NCI-H2107 (cell line): ENCODE measurements at places on chromosomes 3 and 15.

GRCh38 chr15:94174399-94174802 lies 57.0 kb upstream of the MCTP2 start:
- no peak for DNase-seq

GRCh38 chr3:142273501-142273900 lies 48.1 kb upstream of the GK5 start:
- DNase-seq: no peak

- DNase-seq: peak; percentile 94
Observed at GRCh38 chr3:177281292-177282118, 84.2 kb upstream of the TBL1XR1 start.

GRCh38 chr15:92316586-92317295 lies 76.9 kb upstream of the ST8SIA2 start:
- DNase-seq: no peak

DNA sequence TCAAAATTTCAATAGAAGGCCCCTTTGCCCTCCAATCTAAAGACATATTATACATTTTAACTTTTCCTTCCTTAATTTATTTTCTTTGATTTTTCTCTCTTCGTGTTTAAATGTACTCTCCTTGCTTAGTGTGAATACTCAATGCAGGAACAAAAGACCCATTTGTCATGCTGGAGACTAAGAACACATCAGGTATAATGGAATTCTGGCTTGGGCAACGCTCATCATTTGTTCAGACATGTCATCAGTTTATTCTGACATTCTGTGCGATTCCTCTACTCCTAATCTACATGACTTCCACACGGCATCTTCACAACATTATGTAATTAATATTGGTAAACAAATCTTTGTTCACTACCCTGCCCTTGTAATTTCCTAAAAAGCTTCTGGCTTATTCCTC lies 136.6 kb upstream of the LRRN1 start:
- no peak for DNase-seq

DNA sequence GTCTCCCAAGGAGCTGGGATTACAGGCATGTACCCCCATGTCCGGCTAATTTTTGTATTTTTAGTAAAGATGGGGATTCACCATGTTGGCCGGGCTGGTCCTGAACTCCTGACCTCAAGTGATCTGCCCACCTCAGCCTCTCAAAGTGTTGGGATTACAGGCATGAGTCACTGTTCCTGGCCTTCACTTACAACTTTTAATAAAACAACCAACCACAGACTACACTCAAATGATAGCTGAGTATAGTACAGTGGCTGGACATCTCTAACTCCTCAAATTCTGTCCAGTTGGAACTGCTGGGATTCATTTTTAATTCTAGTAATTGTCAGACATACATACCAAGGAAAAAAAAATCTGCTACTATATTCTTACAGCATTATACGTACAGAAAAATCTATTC lies 71.0 kb downstream of the PBRM1 start:
- no peak for DNase-seq

DNA sequence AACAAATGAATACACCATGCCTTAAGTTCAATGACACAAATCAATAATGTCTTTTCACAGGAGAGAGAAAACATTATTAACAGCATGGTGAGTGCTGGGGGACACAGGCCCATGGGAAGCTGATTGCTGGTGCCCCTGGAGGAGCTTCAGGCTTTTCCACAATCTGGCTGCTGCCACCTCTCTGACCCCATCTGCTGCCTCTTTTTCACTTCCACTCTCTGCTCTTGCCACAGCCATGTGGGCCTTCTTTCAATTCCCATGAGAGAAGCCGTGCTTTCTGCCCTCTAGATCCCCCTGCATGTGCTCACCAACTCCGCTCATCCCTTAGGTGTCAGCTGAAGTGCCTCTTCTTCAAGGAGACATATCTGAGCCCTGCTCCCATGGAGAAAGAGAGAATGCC lies 21.0 kb upstream of the CTXND1 start:
- DNase-seq: no peak

GRCh38 chr3:133868186-133868585 lies 27.5 kb downstream of the RAB6B start:
- no peak for DNase-seq

DNA sequence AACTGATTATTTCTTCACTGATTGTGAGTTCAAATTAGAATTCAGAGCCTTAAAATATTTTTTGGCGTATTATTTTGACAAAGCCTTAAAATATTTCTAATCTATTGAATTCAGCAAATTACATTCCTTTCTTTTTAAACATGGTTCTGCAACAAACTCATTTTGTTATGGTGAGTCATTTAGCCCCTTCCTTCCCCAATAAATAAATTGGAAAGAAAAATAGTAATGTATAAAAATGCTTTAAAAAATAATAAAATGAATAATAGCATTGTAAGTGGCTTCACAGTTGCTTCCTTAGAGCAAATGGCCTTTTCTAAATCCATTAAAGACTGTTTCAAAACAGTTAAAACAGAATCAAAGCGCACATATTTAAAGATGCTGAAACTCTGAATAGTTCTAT lies 12.1 kb downstream of the CSNK1G1 start:
- no peak for DNase-seq

DNA sequence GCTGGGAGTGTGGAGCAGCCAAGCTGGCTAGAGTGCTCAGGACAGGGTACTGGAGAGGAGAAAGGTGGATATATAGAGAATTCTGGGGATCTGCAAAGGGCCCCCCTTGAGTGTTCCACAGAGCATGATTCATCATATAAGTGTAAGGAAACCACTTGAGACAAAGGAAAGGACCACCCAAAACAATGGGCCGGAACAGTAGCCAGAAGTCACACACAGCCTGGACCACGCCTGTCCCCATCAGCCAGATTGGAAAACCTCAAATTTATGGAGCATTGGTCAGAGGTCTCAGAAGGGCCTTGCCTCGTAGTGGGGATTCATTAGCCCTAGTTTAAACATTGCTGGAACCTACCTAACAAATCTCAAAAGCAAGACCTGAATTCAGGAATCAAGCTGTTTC lies 4.9 kb upstream of the KNSTRN start:
- DNase-seq: no peak

GRCh38 chr3:51397392-51397791 lies 6.3 kb downstream of the RBM15B start:
- no peak for DNase-seq

GRCh38 chr15:46703871-46704637 lies 1013.3 kb upstream of the SEMA6D start:
- DNase-seq: no peak

- no peak for DNase-seq
Observed at GRCh38 chr3:119333773-119334509, 39.8 kb downstream of the ARHGAP31 start.

- DNase-seq: no peak
Observed at GRCh38 chr15:86555939-86556338, 476.3 kb downstream of the AGBL1 start.

GRCh38 chr3:160449636-160450598 lies at the start of gene TRIM59:
Gene TRIM59, minus strand, starts transcription at chr3:160449786. Its CDS starts 10,603 bp downstream, at chr3:160439183.
- DNase-seq: peak; percentile 60

DNA sequence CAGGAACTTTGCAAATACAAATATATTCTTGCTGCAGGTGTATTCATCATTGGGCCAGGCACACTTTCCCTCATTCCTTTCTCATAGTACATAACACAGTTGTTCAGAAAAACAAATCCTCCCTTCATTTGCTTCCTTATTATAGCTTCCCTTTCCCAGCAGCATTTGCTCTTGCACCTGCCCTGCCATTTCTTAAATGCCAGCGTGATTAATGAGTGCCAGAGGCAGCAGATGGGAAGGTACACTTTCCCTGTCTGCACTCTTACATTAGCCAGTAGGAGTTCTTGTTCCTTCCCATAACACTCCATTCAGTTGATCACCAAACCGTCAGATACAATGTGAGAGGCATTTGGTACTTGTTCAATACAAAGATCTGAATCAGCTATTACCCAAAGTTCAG lies 128.5 kb upstream of the GAP43 start:
- DNase-seq: no peak

DNA sequence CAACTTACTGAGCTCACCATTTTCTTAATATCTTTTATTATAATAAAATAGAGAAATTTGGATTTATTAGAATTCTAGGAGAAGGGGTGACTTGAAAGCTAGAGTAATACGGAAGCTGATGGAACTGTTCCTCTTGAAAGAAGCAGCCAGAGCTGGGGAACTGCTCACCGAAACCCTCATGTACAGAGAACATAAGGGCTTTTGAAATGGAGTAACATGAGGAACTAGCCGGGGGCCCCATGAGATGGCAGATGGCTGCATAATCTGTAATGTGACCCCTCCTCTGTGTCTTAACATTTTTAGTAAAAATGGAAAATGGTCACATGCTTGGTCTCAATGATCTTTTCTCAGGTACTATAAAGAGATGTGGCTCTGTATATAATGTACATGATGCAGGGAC lies 15.7 kb upstream of the DYNC1LI1 start:
- DNase-seq: no peak

DNA sequence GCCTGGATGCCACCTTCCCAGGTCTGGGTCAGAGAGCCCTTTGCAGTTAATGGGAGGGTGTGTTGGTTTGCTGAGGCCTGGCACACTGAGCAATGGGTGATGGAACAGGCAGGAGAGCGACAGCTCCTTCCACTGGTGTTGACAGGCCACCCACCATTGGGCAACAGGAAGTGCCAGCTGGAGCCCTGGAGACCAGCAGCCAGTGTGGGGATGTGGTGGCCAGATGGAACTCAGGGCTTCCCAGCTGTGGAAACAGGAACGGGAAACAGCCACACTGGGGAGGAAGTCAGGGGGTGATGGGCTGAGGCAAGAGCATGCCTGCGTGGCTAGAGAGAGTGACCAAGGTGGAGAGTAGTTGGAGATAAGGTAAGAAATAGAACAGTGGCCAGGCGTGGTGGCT lies 9.3 kb downstream of the PSTPIP1 start:
- DNase-seq: no peak

- DNase-seq: no peak
Observed at GRCh38 chr3:8606701-8607231, 37.8 kb downstream of the SSUH2 start.

- DNase-seq: no peak
Observed at GRCh38 chr3:64575211-64575844, 112.5 kb downstream of the ADAMTS9 start.

DNA sequence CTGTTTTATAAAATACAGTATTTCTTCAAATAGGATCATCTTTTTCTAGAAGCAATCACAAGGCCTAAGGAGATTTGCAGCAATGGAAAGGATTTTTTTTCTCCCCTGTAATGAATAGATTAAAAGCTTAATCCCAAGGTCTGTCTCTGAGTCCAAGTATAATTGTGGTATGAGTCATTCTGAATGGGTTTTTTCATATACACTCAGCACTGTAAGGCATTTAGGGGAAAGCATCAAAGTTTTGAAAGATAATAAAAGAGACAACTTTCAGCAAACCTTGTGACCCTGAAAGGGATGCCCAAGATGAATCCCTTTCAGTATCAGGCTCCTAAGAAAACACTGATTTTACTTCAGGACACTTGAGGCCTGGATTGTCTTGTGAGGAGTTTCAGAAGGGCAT lies 23.3 kb upstream of the LARS2 start:
- no peak for DNase-seq
